Right ventricle myocardium inferior (tissue), 1 donor: ENCODE measurements at places on chromosomes 11 and 22. TPM values are rescaled to one million over a fixed set of nuclear protein-coding genes. Genes with fewer than 3 reads are reported as not detected.

The OR56A1 gene
- not detected for total RNA-seq

The LBHD1 gene
- 1.8 TPM for total RNA-seq

The USP2 gene
- 140 TPM for total RNA-seq

The HPS4 gene
- 8.5 TPM for total RNA-seq

The LRRC10B gene
- total RNA-seq: 0.60 TPM

The PTPRJ gene
- 7.2 TPM for total RNA-seq

The B4GALNT4 gene
- total RNA-seq: 0.54 TPM

The SYT8 gene
- not detected for total RNA-seq

The MAPK8IP1 gene
- 5.9 TPM for total RNA-seq

The EMID1 gene
- 0.43 TPM for total RNA-seq

The BTBD10 gene
- 19.3 TPM for total RNA-seq

The PC gene
- 7.5 TPM for total RNA-seq

The TMEM191C gene
- 1.2 TPM for total RNA-seq

The OR5B21 gene
- not detected for total RNA-seq

The HORMAD2 gene
- not detected for total RNA-seq

The OR52I1 gene
- total RNA-seq: not detected

The SHISAL1 gene
- total RNA-seq: 1.5 TPM

The MS4A7 gene
- total RNA-seq: 14.5 TPM

The ACR gene
- 0.27 TPM for total RNA-seq

The CDC42EP1 gene
- total RNA-seq: 17.7 TPM

The OSBPL5 gene
- total RNA-seq: 18.4 TPM

The SMTNL1 gene
- total RNA-seq: not detected

The KCNE3 gene
- 2.9 TPM for total RNA-seq

The IRF7 gene
- total RNA-seq: 13.2 TPM

The MYBPC3 gene
- total RNA-seq: 2,397 TPM

The AQP11 gene
- total RNA-seq: 0.78 TPM

The C11orf21 gene
- total RNA-seq: 47.1 TPM

The CREB3L1 gene
- total RNA-seq: 64.1 TPM

The MYO7A gene
- 7.0 TPM for total RNA-seq

The TMPRSS4 gene
- total RNA-seq: not detected

The LINC01488 gene
- total RNA-seq: 0.08 TPM

The KCNK4 gene
- total RNA-seq: not detected

The OR1S2 gene
- total RNA-seq: not detected

The CCDC73 gene
- total RNA-seq: not detected

The CD3G gene
- total RNA-seq: 0.78 TPM

The RHOD gene
- total RNA-seq: 62.5 TPM

The OVCH2 gene
- not detected for total RNA-seq

The VWA5A gene
- 4.2 TPM for total RNA-seq

The APOA4 gene
- total RNA-seq: not detected

The ARHGAP32 gene
- total RNA-seq: 6.4 TPM

The HSD17B12 gene
- 61.2 TPM for total RNA-seq

The MMP27 gene
- total RNA-seq: not detected

The OSBP2 gene
- 11.1 TPM for total RNA-seq

The PKNOX2 gene
- 9.1 TPM for total RNA-seq

The MMP13 gene
- total RNA-seq: not detected

The KIRREL3 gene
- total RNA-seq: 0.24 TPM

The OR4D5 gene
- not detected for total RNA-seq
